ENCODE measurements at places on chromosomes 1 and 21.

DNA sequence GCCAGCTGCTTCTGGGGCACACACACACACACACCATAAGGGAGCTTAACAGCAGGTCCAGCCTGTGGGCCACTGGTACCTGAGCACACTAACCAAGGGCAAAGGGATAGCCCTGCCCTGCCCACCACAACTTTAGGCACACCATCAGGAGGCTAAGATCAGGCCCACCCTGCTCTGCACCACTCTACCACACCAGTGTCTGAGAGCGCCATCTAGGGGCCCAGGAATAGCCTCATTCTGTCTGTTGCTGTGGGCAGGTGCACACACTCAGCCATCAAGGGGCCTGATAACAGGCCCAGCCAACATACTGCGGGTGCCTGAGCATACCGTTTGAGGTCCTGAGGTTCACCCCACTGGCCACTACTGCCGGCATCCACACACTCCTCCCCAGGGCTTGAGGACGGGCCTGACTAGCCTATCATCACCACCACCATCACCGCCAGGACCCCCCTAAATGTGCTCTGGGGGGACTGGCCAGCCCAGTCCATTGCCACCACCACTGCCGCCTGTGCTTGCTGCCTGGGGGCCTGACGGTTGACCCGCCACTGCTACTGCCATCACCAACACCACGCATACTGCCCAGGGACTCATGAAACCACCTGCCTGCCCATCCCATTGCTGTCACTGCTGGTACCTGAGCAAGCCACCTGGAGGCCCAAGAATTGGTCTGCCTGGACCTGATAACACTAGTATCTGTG lies 31.3 kb downstream of the NSL1 start:
- peak; percentile 55 for DNase-seq

GRCh38 chr1:235504122-235504493 lies at the start of gene B3GALNT2:
Gene B3GALNT2 (minus strand): TSS chr1:235504452. CDS start chr1:235504252, 200 bp downstream.
- DNase-seq, result no peak

GRCh38 chr1:19091196-19091953 lies 118.7 kb downstream of the UBR4 start:
- no peak for DNase-seq

- DNase-seq, result peak; percentile 33
Observed at GRCh38 chr21:29072873-29073221, 601 bp downstream of the CCT8 start.

GRCh38 chr1:1020000-1020404 lies at the start of gene AGRN:
Gene AGRN (plus strand): TSS chr1:1020120. CDS start chr1:1020173, 53 bp downstream.
- DNase-seq, result no peak

DNA sequence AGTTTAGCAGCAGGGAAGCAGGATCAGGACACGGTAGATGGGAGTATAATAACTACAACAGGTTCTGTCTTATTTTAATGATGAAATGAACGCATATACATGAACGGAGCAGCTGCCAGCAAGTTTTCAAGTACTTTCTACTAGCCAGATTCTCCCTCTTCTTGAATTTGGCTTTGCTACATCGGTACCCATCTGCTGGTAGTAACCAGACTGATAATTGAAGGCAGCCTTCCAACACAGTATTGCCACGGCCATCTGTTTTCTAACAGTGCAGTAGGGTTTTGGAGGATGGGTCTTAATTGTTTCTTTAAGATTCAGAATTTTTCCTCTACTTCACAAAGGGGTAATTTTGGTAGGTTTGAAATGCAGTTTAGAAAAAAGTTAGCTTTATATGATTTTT lies 33.4 kb downstream of the CENPF start:
- DNase-seq, result peak; percentile 39

DNA sequence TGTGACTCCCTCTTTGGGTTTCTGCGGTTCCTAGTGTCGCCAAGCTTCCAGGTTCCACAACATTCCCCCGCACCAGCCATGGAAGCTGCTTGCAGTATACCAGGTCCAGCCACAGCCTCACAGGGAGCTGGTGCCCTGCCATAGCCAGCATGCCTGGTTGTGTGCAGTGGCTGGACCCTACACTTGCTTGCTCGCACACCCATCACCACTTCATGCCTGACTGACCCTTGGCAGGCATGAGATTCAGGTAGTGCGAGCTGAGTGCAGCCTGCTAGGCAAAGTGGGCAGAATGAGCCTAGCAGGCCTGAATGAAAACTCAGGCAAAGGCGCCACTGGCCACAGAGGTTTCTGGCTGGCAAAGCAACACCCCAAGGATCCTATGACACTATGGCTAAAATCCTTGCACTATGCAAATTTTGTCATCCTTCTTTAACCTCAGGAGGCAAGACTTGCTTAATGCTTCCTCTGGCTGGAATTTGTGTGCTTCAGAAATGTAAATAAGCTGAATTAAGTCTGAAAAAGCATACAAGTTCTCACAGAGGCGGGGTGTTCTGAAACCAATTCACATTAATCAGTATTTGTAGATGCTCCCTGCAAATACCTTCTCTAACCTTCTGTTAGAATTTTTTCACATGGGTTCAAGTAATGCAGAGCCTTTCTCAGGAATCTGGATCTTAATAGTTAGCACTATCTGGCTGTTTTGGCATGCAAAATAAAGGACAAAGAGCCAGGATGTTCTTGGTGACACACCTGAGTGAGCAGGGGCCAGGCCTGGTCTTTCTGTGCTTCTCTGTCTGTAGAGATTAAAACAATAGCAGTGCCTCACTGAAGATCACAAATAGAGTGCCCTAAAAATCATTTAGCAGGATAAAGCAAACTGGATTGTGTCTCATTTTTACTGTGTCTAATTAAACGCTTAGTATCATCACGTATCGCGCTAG lies 256.9 kb downstream of the GPATCH2 start:
- DNase-seq, result no peak

DNA sequence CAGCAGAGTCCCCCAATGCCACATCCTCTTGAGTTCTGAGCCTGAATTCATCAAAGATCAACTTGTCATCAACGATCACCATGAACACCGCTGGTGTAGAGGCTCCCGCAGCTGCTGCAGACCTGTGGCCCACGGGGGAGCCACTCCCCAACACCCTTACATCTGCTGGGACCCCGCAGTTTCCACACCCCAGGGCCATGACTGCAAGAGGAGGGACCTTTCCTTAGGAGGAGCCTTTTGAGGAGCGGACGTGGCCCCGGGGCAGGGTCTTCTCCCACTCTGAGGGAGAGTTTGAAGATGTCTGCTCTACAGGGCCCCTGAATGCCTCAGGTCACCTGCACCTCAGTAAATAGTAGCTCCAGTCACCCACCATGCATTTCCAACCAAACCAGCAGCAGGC lies 2.7 kb downstream of the PRDM15 start:
- no peak for DNase-seq

DNA sequence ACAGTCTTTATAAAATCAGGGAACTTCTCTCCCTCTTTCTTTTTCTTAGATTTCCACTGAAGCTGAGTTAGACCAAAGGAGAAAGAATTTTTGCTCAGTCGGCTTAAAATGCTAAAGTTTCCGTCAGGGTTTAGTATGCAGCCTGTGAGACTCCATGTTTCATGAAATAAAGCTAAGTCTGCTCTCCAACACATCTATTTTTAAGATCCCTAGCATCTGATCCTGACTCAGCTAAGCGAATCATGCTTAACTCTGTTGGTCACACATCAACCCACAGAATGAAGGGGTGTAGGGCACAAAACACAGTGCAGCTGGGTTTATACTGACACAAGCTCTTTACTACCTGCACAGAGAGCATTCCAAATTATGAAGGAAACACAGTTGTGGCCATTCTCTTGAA lies 102.4 kb upstream of the ZNF281 start:
- DNase-seq, result no peak

- DNase-seq, result peak; percentile 69
Observed at GRCh38 chr1:181135437-181135731, 46.9 kb downstream of the IER5 start.

GRCh38 chr1:85330711-85331290 lies 54.4 kb upstream of the BCL10 start:
- no peak for DNase-seq

DNA sequence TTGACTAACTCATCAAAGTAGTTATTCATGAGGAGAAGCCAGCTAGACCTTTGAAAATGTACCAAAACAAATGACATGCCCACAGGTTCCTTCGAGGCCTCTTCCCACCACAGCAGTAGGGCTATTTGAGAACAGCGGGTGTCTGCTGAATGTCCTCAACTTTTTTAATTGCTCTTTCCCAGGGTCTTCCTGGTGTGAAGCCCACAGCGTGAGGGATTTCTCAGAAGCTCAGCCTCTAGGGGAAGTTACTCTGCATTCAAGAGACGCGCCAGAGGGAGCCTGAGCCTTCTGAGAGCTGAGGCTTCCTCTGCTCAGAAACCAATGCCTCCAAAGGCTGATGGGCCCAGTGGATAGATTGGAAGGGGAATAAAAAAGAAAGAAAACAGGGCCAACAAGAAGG lies 153.6 kb downstream of the OLFM3 start:
- DNase-seq, result no peak

- DNase-seq, result no peak
Observed at GRCh38 chr1:41272601-41273000, 30.5 kb upstream of the SCMH1 start.

GRCh38 chr1:62176597-62177312 lies 17.9 kb upstream of the L1TD1 start:
- no peak for DNase-seq

DNA sequence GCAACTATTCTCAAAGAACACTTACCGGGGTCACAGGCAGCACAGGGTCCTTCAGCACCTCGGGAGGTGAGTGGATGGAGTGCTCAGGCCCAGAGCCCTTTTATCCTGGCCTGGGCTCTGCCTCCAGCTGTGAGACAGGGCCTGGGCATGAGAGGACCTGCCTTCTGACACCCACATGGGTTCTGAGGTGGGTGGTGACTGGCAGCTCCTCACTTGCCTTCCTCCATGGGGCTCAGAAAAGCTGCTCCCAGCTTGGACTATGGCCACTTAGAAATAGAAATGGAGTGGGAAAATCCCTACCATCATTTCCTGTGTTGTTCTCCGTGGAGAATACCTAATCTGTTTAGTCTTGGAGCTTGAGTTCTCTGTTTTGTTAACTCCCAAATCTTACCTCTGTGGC lies at the start of gene LCE1C:
TSS of gene LCE1C (minus strand) at position 76 of the 400 bp plus-strand sequence. CDS start 1,173 bp downstream, outside the sequence.
- DNase-seq, result no peak

GRCh38 chr1:13908128-13908527 lies 208.1 kb downstream of the PRDM2 start:
- no peak for DNase-seq

GRCh38 chr1:202750761-202751160 lies 40.5 kb upstream of the SYT2 start:
- no peak for DNase-seq

DNA sequence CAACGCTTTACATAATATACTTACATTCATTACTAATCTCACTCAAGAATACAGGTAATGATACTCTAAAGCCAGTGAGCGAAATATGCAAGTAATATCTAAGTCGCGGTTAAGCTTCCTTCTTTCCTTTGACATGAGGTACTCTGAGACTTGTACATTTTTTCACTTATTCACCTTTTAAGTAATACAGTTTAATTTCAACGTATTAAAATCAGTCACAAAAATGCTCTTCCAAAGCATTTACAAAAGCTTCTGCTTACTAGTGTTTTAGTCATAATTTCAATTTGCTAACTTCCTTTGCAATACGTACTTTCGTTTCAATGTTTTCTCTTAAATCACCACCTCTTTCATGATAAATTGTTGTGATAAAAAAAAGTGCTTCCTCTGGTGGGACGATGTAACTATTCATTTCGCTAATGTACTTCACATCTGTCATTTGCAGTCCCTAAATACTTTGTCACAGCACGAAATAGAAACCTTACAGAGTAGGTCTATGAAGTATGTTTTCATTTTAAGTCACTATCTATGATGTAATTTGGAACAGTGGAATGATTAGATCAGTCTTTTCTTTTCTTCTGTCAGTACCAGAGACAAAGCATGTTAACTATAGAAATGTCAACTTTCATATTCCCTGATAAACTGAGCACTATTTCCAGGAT lies 34.0 kb upstream of the ADGRL4 start:
- no peak for DNase-seq

DNA sequence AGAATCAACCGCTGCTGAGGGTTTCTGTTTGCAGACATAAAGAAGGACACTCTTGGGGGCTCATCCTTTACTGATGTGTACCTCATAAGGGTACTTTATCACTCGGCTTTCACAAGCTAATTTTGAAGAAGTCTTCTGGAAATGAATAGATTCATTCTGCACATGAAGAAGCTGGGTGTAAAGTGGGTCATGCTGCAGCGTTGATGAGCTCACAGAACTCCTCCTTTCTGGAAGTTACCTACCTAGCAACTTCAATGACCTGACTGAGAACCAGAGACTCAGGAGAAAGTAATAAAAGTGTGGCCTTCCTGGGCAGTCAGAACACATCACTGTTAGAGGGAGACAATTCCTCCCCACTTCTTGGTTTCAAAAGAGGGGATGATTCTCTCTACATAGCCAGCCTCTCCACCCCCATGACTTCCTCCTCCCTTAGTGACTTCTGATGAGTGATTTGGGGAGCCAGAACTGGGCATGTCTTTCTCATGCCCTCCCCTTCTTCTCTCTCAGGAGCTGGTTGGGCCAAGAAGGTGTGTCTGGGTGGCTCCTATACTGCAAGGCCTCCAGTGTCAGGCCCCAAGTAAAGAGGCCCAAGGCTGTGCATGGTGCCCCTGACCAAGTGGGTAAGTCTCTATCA lies 27.0 kb downstream of the PCNX2 start:
- no peak for DNase-seq

GRCh38 chr1:36446746-36447145 lies 3.5 kb downstream of the OSCP1 start:
- DNase-seq, result no peak

DNA sequence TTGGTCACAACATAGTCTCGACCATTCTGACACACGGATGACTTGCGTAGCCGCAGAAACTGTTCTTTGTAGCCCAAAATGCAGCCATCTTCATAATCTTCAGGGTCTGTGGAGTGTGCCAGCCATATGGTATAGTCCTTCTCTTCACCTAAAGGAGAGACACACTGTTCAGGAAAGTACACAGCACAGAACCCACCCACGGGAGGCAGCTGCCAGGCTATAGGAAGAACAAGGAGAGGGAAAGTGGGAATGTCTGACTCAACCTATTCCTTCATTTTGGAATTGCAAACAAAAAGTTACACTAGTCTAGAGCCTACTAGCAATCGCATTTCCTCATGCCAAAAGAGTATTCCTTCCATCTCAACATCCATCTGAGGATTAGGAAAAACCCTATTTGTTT lies 16.2 kb upstream of the MYBPHL start:
- no peak for DNase-seq

- DNase-seq, result peak; percentile 54
Observed at GRCh38 chr1:226838456-226838855, 32.0 kb upstream of the PSEN2 start.

- DNase-seq, result no peak
Observed at GRCh38 chr1:207224666-207225065, 96.8 kb upstream of the CD55 start.

DNA sequence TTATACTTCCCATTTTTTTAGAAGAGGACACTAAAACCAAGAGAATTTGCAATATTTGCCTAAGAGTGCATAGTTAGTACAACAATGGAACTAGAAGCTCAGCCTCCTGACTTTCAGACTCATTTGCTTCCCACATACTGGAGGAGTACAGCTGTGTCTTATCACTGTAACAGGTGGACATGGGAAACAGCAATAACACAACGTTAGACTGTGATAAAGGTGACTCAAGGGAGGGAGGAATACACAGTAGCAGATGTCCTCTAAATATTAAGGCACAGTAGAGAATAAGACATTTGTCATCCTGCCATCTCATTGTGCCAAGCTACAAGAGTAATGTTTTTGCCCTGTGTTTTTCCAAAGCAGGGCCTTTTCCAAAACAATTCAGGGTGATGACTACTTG lies 55.4 kb upstream of the JAK1 start:
- DNase-seq, result no peak

Measured in D341Med (cell line).